ENCODE measurements at places on chromosomes 6 and 20.

- DNase-seq: no peak
Measured at GRCh38 chr6:157151029-157151428, 172.3 kb downstream of the TMEM242 start.

- DNase-seq: no peak
Measured at GRCh38 chr20:19392344-19393130, 180.1 kb downstream of the SLC24A3 start.

- DNase-seq: no peak
Measured at GRCh38 chr6:146341493-146342230, 202.0 kb upstream of the RAB32 start.

- no peak for DNase-seq
Measured at GRCh38 chr6:158607411-158608170, 37.0 kb downstream of the DYNLT1 start.

DNA sequence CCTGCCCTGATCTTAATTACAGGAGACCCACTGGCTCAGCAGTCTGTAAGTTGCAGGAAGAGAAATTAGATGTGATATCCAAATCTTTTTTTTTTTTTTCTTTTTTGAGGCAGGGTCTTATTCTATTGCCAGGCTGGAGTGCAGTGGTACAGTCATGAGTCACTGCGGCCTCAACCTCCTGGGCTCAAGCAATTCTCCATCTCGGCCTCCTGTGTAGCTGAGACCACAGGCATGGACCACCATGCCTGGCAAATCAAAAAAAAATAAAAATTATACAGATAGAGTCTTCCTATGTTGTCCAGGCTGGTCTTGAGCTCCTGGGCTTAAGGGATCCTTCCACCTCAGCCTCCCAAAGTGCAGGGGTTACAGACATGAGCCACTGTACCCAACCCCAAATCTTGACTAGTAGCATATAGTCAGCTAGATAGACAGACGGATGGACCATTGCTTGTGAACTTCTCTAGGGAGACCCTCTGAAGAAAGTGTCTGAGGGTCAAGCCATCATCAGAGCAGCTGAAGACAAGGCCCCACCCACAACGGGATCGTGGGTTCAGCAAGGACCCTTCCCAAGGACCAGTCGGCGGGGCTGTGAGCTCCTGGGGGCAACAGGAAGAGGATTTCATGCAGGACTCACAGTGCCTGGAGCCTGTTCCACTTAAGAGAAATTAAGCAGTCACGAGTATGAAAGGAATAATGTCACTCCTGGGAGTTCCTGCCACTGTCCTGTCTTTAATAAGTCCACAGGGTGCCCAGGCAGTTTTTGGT lies 222.7 kb downstream of the ANKRD60 start:
- DNase-seq: no peak

DNA sequence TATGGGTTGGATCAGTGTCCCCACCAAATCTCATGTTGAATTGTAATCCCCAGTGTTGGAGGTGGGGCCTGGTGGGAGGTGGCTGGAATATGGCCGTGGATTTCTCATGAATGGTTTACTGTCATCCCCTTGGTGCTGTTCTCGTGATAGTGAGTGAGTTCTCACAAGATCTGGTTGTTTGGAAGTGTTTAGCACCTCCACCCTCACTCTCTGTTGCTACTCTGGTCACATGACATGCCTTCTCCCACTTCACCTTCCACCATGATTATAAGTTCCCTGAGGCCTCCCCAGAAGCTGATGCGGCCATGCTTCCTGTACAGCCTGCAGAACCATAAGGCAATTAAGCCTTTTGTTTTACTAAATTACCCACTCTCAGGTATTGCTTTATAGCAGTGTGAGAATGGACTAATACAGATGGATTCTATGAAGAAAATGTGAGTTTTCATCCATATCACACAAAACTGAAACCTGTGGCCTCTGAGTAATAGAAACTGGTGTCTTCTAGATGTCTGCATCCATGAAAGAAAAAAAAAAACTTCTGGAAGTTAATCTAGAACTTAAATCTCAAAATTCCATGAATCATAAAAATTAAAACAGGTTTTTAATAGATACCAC lies 39.3 kb downstream of the MBOAT1 start:
- DNase-seq: peak; percentile 6

DNA sequence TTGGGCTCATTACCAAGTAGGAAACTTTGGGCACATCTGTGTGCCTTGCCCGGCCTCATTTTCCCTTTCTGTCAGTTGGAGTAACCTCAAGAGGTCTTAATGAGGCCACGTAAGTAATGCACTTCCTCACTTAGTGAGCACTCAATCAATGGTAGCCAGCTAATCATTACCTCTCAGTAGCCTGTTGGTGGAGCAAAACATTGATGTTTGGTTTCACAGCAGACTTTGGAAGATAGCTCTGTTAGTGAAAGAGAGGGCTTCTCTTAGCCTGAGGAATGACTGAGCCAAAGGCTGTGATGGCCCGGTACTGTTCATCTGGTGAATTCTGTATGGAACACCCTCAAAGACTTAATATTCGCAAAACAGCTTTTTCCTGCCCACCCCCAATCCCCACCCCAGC lies 55.9 kb upstream of the ID4 start:
- DNase-seq: no peak

- peak; percentile 64 for DNase-seq
Measured at GRCh38 chr20:51014797-51015722, 7.8 kb downstream of the KCNG1 start.

DNA sequence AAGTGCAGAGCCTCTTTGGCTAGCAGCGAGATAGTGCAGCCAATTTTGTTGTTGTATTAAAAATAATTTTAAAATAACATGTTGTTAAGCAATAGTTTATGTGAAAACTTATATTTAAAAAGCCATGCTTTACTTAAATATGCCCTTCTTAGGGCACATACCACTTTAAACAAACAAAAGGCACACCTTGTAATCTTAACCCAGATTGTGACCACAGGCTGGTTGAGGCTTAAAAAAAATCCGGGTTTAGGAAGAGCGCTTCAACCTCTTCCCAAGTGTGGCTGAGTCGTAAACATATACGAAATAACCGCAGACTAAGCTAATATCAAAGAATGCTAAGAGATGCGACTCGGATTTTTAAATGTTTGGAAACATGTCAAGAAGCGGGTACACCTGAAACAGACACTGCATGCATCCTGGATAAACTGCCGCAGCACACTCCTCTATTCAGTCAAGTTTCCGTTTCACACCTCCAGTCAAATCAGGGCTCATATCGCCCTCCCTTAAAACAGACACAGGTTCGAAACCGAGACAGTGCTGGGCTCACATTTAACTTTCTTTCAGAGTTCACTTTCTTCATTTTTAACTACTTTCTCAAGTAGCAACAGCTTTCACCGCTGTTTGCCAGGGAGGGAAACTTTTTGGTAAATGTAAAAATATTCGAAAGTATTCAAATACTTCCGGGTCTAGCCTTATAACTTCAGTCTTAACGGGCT lies 1.5 kb downstream of the DEK start:
- DNase-seq: peak; percentile 73

- DNase-seq: no peak
Measured at GRCh38 chr6:149458196-149458595, 26.6 kb downstream of the ZC3H12D start.

All from activated CD4-positive, alpha-beta T cell treated with anti-CD3 and anti-CD28 coated beads for 36 hours (primary cell).